Testis (tissue), 5 donors: ENCODE measurements at places on chromosomes 4 and X. TPM values are rescaled to one million over a fixed set of nuclear protein-coding genes. Genes with fewer than 3 reads are reported as not detected.

DNA sequence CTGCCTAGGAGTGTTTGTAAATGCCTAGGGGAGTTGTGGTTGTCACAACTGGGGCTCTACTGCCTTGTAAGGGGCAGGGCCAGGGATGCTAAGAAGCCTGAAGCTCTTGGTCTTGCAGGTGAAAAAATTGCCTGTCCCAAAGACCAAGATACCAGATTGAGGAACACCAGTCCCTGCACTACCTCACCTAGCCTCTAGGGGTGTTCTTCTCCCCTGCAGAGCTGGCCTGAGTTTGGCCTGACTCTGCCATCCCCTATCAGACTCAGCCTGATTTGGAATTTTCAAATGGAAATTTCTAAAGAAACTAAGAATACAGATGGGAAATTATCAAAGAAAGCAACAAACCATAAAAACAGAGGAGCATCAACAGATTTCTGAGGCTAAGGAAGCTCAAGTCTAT lies 90.4 kb downstream of the ZC4H2 start:
- peak; percentile 14 for DNase-seq

Gene MMGT1
- 9.8 TPM for total RNA-seq

Gene ADH7
- not detected for total RNA-seq

DNA sequence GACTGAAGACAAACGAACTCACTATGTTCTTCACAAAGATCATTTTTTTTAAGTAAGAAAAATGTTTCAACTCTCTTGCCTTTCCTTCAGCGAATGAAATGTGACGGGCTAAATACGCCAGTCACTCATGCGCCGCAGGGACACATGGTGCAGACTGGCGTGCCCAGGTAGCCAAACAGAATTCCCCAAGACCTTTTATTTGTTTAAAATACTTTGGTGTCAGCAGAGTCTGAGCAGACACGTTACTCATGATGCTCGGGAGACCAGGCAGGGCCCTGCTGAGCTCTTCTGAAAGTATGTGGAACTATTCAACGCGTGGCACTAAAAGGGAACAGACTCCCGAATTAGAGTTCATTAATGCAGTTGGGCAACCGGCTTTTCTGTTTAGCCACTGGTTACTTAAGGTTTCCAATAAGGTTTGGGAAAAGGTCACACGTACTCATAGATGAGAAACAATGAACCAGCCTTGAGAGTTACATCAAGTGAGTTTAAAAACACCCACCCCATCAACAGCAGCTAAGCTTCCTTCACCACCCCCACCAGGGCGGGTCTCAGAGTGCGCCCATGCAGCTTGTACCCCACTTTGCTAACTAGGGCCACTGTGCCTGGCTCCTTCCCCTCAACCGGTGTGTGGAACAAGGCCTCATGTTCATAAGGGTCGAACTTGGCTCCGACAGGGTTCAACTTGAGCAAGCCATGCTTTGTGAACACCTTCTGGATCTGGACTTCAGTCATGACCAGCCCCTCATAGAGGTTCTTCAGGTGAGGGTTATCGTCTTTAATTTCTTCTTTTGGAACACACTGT lies 7.3 kb downstream of the GRPEL1 start:
- DNase-seq = no peak

DNA sequence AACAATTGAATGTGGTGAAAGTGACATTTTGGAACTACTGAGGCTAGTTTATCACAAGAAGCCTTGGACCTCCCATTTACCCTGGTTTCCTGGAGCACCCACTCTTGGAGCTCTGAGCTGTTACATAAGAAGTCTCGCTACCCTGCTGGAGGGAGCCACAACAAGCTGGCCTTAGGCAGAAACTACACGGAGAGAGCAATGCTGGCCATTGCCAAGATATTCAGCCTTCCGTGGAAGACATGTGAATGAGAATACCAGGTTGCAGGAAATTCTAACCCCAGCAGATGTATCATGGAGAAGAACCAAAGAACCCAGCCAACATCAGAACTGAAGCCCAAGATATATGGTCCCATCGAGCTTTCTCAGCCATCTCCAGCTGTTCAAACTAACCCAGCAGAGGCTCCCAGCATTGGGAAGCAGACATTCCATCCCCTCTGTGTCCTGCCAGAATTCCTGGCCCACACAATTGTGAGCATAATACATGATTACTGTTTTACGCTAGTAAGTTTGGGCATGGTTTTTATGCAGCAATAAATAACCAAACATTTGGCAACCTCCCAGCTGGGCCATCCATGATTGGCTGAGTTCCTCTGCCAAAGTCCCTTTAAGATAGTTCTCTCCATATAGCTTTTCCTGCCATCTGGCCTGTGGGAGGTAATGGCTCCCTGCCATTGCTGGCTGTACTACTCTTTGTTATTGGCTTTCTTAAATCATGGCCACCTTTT lies 17.9 kb upstream of the PDE5A start:
- DNase-seq = peak; percentile 70

DNA sequence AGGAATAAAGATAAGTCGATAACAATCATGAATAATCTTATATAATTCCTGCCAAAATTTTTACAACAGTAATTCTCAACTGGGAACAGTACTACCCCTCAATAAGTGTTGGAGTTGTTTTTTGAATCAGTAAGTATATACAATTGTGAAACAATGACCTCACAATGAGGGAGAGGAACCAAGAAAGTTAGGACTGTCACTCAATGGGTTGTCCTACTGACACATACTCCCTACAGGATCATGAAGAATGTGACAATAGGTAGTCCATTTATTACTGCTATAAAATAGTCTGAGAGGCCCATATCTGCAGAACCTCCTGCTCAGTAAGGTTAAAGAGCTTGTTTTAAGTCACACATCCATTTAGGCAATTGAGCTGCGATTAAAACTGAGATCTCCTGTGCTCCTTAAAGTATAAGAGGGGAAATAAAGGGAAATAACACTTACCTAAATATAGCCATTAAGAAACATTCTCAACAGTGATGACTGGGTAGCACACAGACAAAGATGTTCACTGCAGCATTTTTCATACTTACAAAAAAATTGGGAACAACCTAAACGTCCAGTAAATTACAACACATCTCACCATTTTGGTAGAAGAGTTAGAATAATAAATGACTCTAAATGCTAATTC lies 26.2 kb downstream of the FBXW7 start:
- DNase-seq = no peak
